ENCODE measurements at places on chromosomes 4 and X. TPM values are rescaled to one million over a fixed set of nuclear protein-coding genes. Genes with fewer than 3 reads are reported as not detected.

The EVC2 gene
- 10.8 TPM for total RNA-seq

The PF4V1 gene
- not detected for total RNA-seq

The FAM47E gene
- 6.7 TPM for total RNA-seq

The CCKAR gene
- 1.3 TPM for total RNA-seq

The PAGE4 gene
- not detected for total RNA-seq

The PGM2 gene
- total RNA-seq = 26.7 TPM

The GAGE1 gene
- total RNA-seq = not detected

The IQCM gene
- total RNA-seq = not detected

The MAGEA2B gene
- total RNA-seq = not detected

The TRIM61 gene
- 2.7 TPM for total RNA-seq

The SPATA18 gene
- total RNA-seq = 6.3 TPM

The SMIM10 gene
- 3.6 TPM for total RNA-seq

The TREX2 gene
- 0.27 TPM for total RNA-seq

The STK32B gene
- total RNA-seq = 11.7 TPM

The NPY5R gene
- 1.4 TPM for total RNA-seq

The SOWAHD gene
- 0.49 TPM for total RNA-seq

The DUSP9 gene
- total RNA-seq = not detected

The NKX3-2 gene
- 0.49 TPM for total RNA-seq

The IGFBP7 gene
- 290 TPM for total RNA-seq

The ACSL4 gene
- 54.6 TPM for total RNA-seq

The ADH1C gene
- 1.3 TPM for total RNA-seq

The EDA gene
- total RNA-seq = 9.0 TPM

The CYSLTR1 gene
- total RNA-seq = 5.2 TPM

The C4orf51 gene
- not detected for total RNA-seq

The SPANXD gene
- not detected for total RNA-seq

The RASGEF1B gene
- 140 TPM for total RNA-seq

Data from camera-type eye (tissue), 1 donor.